Lower leg skin (tissue), 4 donors: ENCODE measurements at places on chromosomes 4 and X. TPM values are rescaled to one million over a fixed set of nuclear protein-coding genes. Genes with fewer than 3 reads are reported as not detected.

DNA sequence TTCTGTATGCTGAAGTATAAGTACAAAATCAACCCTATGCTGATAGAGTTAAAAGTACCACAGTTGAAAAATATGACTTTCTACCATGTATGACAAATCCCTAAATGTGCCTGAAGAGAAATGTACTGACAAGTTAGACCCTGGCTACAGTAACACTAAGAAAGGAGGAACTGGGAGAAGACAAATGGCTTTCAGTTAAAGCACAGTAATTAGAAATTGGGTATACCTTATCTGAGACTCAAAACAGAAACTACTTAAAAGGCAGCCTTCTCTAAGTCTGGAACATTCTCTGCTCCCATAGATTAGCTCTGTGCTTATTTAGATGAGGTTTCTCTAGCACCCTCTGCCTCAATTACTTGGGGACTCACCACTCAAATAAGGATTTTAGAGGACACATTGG, 189.1 kb downstream of the GPC3 start:
- no peak for DNase-seq

DNA sequence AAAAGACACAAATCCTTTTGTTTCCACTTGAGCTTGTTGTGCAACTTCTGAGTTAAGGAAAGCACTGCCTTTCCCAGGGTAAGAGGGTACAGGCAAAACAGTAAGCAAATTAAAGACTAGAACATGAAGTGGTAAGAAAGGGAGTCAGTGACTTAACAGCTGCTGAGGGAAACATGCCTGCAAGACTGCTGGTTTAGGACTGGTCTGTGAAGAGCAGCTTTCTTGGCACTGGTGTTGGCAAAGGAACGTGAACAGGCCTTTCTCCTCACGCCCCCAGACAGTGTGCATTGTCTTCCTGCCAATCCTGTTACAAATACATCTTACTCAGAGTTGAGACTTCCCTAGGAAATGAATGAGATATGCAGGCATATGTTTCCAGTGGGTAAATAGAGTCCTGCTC, 2.6 kb downstream of the LHFPL1 start:
- no peak for DNase-seq

DNA sequence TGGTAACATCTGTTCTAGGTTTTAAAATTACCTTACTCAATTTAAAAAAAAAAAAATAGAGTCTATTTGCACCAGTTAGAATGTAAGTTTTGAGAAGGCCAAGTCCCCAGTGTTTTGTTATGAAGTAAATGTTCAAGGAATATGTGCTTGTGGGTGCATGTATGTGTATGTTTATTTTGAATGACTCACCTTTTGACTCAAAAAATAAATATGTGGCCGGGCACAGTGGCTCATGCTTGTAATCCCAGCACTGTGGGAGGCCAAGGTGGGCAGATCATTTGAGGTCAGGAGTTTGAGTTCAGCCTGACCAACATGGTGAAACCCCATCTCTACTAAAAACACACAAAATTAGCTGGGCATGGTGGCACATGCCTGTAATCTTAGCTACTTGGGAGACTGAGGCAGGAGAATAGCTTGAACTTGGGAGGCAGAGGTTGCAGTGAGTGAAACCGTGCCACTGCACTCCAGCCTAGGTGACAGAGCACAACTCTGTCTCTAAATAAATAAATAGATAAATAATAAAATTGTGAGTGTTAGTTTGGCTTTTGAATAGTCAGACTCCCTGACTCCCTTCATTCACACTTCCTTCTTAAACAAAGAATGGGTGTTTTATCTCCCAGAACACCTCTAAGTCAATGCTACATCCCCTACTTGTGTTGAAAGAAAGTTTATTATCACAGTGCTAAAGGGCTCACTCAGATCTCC, 511.3 kb upstream of the PCDH7 start:
- DNase-seq, result no peak

NWD2 gene
- 0.81 TPM for total RNA-seq

DNA sequence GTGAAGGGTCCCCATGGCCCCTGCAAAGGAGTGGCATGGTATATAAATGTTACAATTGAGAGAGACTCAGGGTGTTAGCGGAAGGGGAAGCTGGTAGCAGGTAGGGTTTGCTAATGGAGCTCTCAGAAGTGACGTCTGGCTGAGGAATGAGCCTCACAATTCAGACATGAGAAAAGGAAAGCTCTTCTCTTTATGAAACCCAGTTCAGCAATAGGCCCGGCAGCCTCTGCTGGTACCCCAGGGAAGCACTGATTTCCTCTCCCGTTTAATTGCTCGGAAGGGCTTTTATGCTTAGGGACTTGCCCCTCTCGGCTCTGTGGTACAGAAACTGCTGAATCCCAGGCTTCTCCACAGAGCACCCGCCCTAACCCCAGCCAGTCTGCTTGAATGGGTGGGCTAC, 19.4 kb upstream of the AFAP1 start:
- no peak for DNase-seq

DNA sequence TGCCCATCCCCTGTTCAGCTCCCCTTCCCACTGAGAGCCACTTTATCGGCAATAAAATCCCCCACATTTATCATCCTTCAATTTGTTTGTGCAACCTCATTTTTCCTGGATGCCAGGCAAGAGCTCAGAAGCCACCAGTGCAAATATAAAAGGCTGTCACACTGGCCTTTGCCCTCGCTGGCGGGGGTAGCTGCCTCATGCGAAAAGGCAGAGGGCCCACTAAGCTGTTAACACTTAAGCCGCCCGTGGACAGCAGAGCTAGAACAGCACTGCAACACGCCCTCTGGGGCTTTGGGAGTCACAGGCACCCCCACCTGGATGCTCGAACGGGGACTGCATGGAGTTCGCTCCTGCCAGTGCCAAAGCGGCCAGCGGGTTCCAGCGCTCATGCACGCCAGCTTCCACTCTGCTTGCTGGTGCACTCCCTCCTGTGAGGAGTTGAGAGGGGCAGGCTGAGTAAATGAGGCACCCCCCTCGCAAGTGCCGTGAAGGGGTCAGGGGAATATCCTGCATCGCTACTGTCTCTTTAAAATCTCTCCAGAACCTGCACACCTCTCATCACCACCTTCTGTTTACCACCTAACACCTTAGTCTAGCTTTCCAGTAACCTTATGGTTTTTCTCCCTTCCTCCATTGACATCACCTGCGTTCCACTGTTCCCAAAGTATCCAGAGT, 99.5 kb downstream of the SORBS2 start:
- DNase-seq, result no peak

SLC10A6 gene
- 103 TPM for total RNA-seq

NXF3 gene
- total RNA-seq, result not detected

DNA sequence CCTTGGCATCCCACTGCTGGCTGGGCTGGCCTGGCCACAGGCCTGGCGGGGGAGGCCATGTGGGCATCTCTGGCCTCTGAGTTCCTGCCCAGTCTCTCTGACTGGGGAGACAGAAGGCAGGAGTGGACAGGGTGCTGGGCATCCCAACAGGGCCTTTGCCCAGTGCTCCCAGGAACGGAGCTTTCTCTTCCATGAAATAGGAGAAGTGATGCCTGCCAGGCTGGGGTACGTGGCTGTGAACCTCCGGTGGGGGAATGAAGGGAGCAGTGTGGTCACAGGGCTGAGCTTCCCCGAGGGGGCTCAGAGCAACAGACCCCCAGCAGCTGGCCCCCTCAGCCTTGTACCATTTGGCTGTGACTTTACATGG, 40.4 kb upstream of the HMX1 start:
- DNase-seq, result peak; percentile 72

DNA sequence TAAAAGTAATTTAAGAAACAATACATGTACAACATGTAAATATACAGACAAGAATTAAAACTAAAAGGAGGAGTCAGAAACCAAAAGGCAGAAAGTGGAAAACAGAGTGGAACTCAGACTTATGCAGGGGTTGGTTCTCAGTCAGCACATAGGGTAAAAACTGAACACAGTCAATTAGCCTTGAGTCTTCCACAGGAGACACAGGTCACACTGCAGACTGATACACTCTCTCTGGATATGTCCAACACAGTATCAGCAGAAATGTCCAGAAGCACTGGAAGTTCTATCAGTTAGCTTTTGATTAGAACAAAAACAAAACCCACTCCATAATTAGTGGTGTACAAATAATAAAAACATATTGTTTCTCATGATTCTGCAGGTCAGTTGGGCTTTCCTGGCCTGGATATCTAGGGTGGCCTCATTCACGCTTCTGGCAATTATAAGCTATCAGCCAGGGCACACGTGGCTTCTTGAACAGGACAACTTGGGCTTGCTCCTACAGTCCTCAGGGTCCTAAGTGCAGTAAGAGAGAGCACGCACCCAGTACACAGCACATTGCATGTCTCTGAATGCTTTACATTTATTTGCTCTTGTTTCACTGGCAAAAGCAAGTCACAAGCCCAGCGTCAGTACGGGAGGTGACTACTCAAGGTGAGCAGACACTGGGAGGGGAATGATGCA, 21.6 kb downstream of the TEC start:
- no peak for DNase-seq

GRCh38 chr4:88697141-88697540, 488 bp downstream of the NAP1L5 start:
- DNase-seq, result no peak

- DNase-seq, result no peak
These were observed 45.3 kb upstream of the BDH2 start for GRCh38 chr4:103144926-103145325.

GRCh38 chrX:7059859-7060258, 87.7 kb upstream of the STS start:
- DNase-seq, result no peak

DNA sequence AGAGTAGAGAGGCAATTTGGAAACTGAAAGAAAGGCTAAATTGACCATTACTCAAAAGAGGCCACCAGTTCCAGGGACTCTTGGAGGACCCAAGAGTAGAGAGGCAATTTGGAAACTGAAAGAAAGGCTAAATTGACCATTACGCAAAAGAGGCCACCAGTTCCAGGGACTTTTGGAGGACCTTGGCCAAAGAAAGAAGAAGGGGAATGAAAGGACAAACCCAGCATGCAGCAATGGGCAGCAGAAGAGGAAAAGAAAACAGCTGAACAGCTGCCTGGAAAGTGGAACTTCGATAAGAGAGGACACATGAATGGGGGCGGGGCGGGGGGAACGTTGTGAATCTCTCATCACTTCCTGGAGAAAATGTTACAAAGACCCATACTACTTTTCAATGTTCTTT, 80.8 kb downstream of the PALLD start:
- no peak for DNase-seq

DNA sequence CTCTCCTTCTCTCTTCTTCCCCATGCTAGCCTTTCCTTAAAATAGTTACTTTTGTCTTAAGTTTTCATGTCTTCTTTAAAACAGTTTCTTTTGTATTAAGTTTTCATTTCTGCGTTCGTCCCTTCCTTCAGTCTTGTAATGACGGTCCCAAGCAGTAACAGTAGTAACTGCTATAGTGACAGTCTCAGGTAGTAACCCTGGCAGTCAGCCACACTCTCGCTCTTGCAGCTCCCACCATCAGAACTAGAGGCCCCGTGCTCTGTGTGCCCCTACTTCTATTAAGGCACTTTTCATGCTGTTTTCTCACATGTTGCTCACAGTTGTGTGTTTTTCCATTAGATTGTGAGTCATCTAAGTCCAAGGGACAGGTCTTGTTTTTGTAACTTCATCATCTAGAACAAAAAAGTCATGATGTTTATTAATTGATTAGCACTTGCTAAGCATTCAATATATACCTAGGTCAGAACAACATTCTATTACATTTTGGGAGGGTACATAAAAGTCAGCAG, 49.3 kb downstream of the C4orf33 start:
- no peak for DNase-seq

- DNase-seq, result no peak
These were observed 1160.3 kb downstream of the FSTL5 start for GRCh38 chr4:161003418-161004057.

- no peak for DNase-seq
These were observed 100.0 kb downstream of the TET2 start for GRCh38 chr4:105246712-105247111.

DNA sequence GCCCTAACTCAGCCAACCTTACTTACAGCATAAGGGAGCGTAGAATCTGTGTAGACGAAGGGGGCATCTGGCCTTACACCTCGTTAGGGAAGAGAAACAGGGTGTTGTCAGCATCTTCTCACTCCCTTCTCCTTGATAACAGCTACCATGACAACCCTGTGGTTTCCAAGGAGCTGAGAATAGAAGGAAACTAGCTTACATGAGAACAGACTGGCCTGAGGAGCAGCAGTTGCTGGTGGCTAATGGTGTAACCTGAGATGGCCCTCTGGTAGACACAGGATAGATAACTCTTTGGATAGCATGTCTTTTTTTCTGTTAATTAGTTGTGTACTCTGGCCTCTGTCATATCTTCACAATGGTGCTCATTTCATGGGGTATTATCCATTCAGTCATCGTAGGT, 14.6 kb downstream of the PLP1 start:
- no peak for DNase-seq

- DNase-seq, result no peak
These were observed 302.6 kb downstream of the CBLL2 start for GRCh38 chrX:22575161-22575845.

PDLIM3 gene
- total RNA-seq, result 25.2 TPM

GRCh38 chr4:173319696-173320095, 14.5 kb downstream of the HMGB2 start:
- no peak for DNase-seq

- DNase-seq, result peak; percentile 58
These were observed 50.2 kb downstream of the DDX3X start for GRCh38 chrX:41384051-41384705.

DNA sequence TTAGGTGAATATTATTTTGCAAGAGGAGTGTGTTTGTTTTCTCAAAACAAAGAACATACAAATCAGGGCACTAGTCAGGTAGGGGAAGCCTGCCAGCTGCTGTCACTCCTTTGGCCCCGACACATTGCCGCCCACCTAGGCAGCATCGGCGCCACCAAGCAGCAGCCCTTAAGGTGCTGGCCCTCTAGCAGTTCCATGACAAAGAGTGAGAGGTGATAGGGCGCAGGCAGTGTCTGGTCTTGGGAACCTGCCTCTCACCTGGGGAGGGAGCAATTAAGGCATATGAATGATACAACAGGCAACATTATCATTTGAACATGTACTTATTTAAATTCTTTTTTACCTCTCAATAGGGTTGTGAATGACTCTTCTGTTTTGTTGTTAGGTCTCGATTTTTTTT, 135.1 kb downstream of the PLS3 start:
- no peak for DNase-seq

DNA sequence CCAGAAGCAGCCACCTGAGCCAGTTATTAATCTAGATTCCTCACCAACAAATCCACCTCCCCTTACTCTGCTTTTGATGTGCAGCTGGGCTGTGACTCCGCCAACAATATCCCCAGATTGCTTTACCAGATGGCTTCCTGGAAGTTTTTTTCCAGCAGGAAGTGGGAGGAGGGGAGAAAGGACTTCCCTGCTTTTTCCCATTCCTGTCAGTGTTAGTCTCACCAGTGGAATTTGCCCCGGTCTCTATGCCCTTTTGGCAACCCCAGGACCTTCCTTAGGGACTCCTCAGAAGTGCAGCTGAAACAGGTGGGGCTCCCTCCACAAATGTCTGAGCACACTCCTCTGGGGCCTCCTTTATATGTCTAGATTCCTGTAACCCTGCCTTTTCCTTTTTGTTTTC, 465.2 kb upstream of the IGFBP7 start:
- DNase-seq, result no peak
